Activated naive CD4-positive, alpha-beta T cell treated with anti-CD3 and anti-CD28 coated beads for 36 hours (primary cell): ENCODE measurements at places on chromosomes 1 and 21. TPM values are rescaled to one million over a fixed set of nuclear protein-coding genes. Genes with fewer than 3 reads are reported as not detected.

Gene TNN
- total RNA-seq = not detected

Gene CD244
- total RNA-seq = not detected

Gene LHX8
- total RNA-seq = not detected

Gene EXO1
- total RNA-seq = 55.3 TPM

Gene PLEKHN1
- total RNA-seq = 0.52 TPM

Gene HSPA6
- 0.25 TPM for total RNA-seq

Gene PLA2G2C
- total RNA-seq = 0.94 TPM

Gene MYCL
- 0.19 TPM for total RNA-seq

Gene MSH4
- total RNA-seq = 0.14 TPM

DNA sequence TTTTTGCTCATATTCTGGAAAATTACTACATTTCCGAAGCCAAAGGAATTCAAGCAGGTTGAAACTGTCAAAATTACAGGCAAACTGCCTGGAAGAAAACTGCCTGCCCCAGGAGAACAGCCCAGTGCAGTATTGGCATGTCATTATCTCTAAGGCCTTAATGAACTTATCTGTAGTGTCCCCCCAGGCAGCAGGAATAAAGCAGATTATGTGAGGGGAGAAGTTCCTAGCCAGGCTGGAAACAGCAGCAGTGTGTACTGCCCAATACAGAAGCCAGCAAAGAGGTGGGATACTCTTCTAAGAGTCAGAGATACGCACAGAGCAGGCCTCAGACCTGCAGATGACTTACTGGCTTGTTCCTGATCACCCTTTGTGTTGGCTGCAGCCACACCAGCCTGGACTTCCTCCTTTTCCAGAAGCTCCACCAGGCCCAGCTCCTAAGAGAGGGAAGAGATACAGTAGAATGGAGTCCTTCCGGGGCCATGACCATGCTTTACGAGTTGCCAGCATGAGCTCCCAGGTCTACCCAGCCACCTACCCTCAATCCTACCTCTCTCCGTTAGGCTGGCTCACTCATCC lies 11.7 kb downstream of the IQGAP3 start:
- no peak for DNase-seq
- no peaks in the 10 kb centered on the region for H3K36me3 ChIP-seq
- H3K4me3 ChIP-seq = no peak overlapping the region
- H3K27ac ChIP-seq = no peak overlapping the region

GRCh38 chr1:242770366-242770765 lies 245.9 kb upstream of the PLD5 start:
- no peak overlapping the region for H3K4me3 ChIP-seq
- no peak overlapping the region for H3K27ac ChIP-seq
- no peaks in the 10 kb centered on the region for H3K36me3 ChIP-seq

DNA sequence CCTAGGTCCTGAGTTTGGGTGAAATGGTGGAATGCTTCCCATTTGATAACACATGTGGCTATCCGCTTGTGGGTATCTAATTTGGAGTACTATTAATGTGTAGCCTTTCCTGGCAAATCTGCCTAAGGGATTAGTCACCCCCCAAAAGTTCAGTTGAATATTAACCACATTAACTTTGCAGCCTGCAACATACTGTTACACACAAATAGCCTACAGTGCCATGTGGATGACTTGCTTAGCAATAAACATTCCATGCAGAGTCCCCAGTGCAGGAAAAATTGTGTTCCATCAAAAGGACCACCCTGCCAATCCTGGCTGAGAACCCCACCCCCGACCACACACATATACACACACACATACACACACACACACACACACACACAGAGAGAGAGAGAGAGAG lies 303.3 kb upstream of the ESRRG start:
- H3K4me3 ChIP-seq = no peak overlapping the region
- H3K27ac ChIP-seq = no peak overlapping the region
- no peaks in the 10 kb centered on the region for H3K36me3 ChIP-seq
- H3K4me1 ChIP-seq = no peaks in the 10 kb centered on the region
- peaks cover 2% of the 10 kb centered on the region for H3K27me3 ChIP-seq
- DNase-seq = no peak

DNA sequence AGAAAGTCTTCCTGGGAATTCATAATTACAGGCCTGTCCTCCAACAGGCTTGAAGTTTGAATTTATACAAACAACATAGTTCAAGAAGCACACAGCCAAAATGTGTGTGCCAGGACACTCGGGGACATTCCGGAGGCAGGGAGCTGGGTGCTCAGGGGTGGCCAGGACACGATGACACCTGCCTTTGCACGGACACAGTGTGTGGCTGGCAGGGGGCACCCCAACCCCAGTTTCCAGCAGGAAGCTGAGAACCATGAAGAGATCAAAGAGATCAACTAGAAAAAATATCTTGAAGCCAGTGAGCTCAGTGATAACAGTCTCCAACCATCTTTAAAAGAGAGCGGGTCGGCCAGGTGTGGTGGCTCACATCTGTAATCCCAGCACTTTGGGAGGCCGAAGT lies 32.5 kb upstream of the TRAPPC10 start:
- H3K36me3 ChIP-seq = peaks cover 3% of the 10 kb centered on the region
- H3K27ac ChIP-seq = no peak overlapping the region
- no peaks in the 10 kb centered on the region for H3K27me3 ChIP-seq
- H3K4me1 ChIP-seq = peaks cover 7% of the 10 kb centered on the region

DNA sequence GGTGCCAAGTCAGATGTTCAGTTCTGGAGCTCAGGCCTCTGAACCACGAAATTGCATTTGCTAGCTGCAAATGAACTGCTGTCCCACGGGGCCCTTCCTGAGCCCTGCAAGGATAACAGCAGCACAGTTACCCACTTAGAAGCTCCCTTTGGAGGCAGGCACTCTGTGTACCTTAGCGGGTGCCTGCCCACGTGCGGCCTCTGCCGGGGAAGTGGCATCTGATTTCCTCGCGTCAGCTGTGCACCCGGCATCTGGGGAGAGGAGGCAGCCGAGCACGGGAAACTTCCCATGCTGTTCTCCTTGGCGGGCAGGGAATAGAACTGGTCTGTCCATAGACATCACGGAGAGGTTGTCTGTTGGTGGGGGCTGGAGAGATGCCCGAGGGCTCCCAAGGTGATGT lies 148.0 kb upstream of the C1orf174 start:
- no peak overlapping the region for H3K4me3 ChIP-seq
- H3K27me3 ChIP-seq = no peaks in the 10 kb centered on the region
- no peak overlapping the region for H3K27ac ChIP-seq
- DNase-seq = no peak

DNA sequence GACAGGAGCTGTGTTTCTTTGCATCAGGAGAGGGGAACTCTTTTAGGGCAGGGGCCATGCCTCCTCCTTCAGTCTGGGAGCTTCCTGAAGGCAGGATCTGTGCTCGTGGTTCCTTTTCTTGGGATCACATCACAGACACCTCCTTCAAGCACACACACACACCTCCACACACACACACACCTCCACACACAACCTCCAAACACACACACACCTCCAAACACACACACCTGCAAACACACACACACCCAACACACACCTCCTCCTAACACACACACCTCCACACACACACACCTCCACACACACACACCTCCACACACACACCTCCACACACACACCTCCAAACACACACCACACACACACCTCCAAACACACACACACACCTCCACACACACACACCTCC lies 10.5 kb downstream of the LGR6 start:
- H3K27ac ChIP-seq = no peak overlapping the region
- peaks cover 7% of the 10 kb centered on the region for H3K4me1 ChIP-seq
- no peak overlapping the region for H3K4me3 ChIP-seq

GRCh38 chr1:32052887-32053286 lies 19.9 kb upstream of the TMEM39B start:
- H3K27me3 ChIP-seq = no peaks in the 10 kb centered on the region
- H3K4me1 ChIP-seq = peaks cover 9% of the 10 kb centered on the region
- no peak for DNase-seq
- H3K27ac ChIP-seq = no peak overlapping the region
- H3K36me3 ChIP-seq = peaks cover 21% of the 10 kb centered on the region

- no peak for DNase-seq
- H3K4me1 ChIP-seq = peaks cover 8% of the 10 kb centered on the region
These were observed 185.3 kb downstream of the NRIP1 start for GRCh38 chr21:14879458-14879857.

DNA sequence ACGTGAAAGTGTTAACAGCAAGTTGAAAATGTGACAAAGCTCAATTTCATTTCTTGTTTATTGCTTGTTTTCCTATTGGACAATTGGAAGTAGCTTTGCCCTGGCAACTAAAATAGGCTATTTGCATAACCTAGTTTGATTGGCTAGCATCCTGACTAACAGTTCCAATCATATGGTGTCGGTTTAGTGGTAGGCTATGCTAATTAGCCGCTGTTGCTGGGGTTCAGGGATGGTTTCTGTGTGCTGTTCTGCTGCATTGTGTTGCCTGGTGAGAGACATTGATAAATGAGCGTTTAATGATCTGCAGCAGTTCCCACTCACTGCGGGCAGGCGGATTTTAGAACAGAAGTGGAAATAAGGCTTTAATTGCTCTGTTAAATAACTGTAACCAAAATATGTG lies 68.5 kb downstream of the DYRK1A start:
- H3K4me1 ChIP-seq = peaks cover 40% of the 10 kb centered on the region
- H3K27me3 ChIP-seq = no peaks in the 10 kb centered on the region
- H3K36me3 ChIP-seq = peaks cover 10% of the 10 kb centered on the region
- DNase-seq = peak; percentile 59
- no peak overlapping the region for H3K27ac ChIP-seq
- H3K4me3 ChIP-seq = no peak overlapping the region
